ENCODE measurements at places on chromosomes 3 and 15. TPM values are rescaled to one million over a fixed set of nuclear protein-coding genes. Genes with fewer than 3 reads are reported as not detected.

Gene ZNF620
- 4.0 TPM for total RNA-seq

Gene CEP97
- total RNA-seq = 6.7 TPM

Gene TMCC1
- total RNA-seq = 39.4 TPM

Gene CKMT1A
- total RNA-seq = not detected

Gene SACM1L
- total RNA-seq = 60.8 TPM

Gene BSN
- total RNA-seq = 0.14 TPM

Gene CEP152
- 26.3 TPM for total RNA-seq

Gene C3orf20
- total RNA-seq = 0.11 TPM

Gene CBLB
- total RNA-seq = 97.8 TPM

Gene PP2D1
- not detected for total RNA-seq

Gene ZIC1
- total RNA-seq = not detected

Gene FMN1
- total RNA-seq = 0.02 TPM

Gene PPP1R14D
- total RNA-seq = not detected

Gene ERC2
- not detected for total RNA-seq

Gene PARP3
- 11.2 TPM for total RNA-seq

Gene HYAL2
- 2.3 TPM for total RNA-seq

Gene ADPGK
- 96.2 TPM for total RNA-seq

Gene EIF4A2
- 390 TPM for total RNA-seq

Gene CRABP1
- total RNA-seq = not detected

Gene ADCY5
- not detected for total RNA-seq

Gene IQCH
- 0.72 TPM for total RNA-seq

Gene SAMMSON
- total RNA-seq = not detected

Gene TARS3
- 41.4 TPM for total RNA-seq

Gene KCNH8
- 0.16 TPM for total RNA-seq

Gene IL17RB
- not detected for total RNA-seq

Gene FBLN2
- total RNA-seq = not detected

Gene SPINK8
- total RNA-seq = not detected

Gene SV2B
- 0.05 TPM for total RNA-seq

Gene NTRK3
- 0.13 TPM for total RNA-seq

Gene ITIH1
- total RNA-seq = not detected

Gene CDC25A
- not detected for total RNA-seq

All from naive thymus-derived CD4-positive, alpha-beta T cell (primary cell).